ENCODE measurements at places on chromosomes 6 and 20.
A peak's percentile ranks its signal among the peaks of the same experiment; 100 is the strongest.

GRCh38 chr6:143141442-143141841 lies 80.8 kb downstream of the AIG1 start:
- DNase-seq: no peak

GRCh38 chr6:151289399-151290007 lies 49.7 kb downstream of the AKAP12 start:
- DNase-seq: no peak

GRCh38 chr6:154448448-154449096 lies 61.9 kb downstream of the CNKSR3 start:
- DNase-seq: no peak

DNA sequence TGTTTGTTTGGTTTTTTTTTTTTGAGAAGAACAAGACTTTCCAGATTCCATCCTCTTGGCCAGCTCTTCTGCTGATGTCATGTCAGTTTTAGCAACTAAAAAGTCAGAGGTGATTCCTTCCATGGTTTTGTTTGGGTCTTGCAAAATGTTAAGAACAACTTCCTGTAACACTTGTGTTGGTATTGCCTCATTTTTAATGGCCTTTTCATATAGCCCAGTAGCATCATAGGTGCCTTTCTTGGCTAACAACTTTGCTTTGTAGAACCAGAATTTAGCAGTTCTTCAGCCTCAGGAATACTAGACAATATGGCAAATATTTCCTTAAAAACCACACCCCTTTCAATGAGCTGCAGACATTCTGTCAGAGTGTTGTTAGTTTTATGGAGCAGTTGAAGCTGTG lies 99.5 kb upstream of the SIRPG start:
- DNase-seq: peak; percentile 62

- no peak for DNase-seq
Measured at GRCh38 chr6:116133453-116133852, 7.5 kb upstream of the COL10A1 start.

Measured in suppressor macrophage treated with lipopolysaccharide for 4 hours (primary cell).